Eye (tissue), 1 donor: ENCODE measurements at places on chromosomes 2 and 18.
A peak's percentile ranks its signal among the peaks of the same experiment; 100 is the strongest.

DNA sequence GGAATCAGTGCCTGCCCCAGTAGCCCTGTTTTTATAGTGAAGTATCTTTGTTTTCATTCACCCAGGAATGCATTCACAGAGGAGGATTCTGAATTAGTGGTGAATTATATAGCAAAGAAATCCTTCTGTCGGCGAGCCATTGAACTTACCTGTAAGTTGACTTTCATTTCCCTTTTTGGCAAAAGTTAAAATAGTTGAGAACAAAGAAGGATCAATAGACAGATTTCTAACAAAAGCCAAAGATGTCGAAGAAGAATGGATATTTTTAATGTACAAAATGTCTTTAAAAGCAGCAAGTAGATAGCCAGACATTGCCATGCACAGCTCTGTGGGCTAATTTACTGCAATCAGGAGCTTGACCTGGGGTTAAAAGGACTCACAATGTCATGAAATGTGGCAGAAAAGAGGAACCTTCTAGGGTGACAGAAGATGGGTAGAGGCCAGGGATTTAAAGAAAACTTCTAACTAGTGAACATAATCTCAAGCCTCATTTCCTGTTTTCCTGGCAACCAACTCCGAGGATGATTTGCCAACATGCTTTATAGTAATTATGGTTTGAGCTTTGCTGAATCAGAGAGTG is 53.8 kb upstream of the TMEM87B start:
- no peak for DNase-seq

DNA sequence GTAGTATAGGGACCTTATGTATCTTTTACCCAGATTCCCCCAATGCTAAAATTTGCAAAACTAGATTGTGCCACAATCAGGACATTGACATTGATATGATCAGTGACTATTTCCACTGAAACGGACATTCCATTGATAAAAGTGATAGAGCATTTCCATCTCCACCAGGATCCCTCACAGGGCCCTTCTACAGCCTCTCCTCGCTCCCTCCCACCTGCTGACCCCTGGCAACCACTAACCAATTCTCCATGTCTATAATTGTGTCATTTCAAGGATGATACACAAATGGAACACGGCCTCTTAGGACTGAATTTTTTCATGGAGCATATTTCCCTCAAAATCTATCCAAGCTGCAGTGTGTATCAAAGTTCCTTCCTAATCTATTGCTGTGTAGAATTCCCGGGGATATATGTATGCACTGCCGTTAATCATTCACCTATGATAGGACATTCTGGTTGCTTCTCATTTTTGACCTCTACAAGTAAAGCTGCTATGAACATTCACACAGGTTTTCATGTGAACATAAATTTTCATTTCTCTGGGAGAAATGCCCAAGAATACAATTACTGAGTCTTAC is 67.3 kb downstream of the UXS1 start:
- no peak for DNase-seq

GRCh38 chr2:100416397-100416934 is 1.0 kb downstream of the CHST10 start:
- DNase-seq: no peak

DNA sequence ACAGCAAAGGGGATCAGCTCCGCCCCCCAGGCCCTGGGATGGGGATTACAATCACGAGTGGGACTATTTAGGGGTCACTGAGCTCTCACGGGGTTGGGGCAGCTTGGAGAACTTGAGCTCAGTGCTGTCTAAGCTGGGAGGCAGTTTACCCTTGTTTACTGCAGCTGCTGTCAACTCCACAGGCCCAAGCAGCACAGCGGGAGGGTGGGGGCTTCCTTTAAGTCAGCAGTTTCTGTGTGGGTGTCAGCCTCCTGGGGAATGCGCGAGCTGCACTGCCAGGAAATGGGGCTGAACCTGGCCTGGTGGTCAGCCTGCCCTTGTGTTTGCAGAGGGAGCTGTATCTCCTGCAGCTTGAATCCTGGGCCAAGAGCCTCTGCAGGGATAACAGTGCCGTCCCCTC is 29.8 kb downstream of the TOGARAM2 start:
- peak; percentile 47 for DNase-seq

GRCh38 chr2:183125659-183126341 is 1.6 kb downstream of the NUP35 start:
- peak; percentile 3 for DNase-seq

DNA sequence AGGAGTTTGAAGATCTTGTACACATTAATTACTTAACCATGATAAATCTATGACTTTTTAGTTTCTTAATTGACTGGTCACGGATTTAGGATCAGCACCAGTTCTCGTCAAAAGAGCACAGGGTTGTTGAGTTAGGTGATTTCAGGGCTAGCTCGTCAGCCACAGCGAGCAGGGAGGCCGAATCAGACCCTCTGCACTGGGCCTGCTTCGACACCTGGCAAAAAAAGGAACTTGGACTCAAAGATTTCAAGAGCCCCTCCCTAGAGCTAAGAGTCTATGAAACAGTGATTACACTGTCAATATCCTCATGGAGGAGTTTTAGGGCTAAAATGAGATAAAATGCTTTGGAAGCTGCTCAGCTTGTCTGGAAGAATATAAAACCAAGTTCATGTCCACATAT is 4.6 kb upstream of the SERTAD2 start:
- DNase-seq: no peak

GRCh38 chr2:163475815-163476214 is 260.0 kb downstream of the FIGN start:
- DNase-seq: no peak

DNA sequence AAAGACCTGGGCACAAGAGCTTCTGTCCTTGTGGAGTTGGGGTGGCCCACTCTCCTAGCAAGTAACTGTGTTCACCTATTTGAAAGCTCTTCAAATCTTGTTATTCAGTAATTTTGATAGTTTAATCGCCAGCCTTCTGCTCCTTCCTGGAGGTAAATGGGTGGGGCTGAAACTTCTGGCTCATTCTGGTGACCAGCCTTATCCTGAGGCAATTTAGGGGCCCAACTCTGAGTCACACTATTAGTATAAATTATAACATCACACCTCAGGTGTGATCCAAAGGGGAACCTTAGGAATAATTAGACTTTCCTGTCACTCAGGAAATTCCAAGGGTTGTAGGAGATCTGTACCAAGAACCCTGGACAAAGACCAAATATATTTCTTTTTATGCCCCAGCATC is 255.8 kb upstream of the RGPD4 start:
- no peak for DNase-seq

DNA sequence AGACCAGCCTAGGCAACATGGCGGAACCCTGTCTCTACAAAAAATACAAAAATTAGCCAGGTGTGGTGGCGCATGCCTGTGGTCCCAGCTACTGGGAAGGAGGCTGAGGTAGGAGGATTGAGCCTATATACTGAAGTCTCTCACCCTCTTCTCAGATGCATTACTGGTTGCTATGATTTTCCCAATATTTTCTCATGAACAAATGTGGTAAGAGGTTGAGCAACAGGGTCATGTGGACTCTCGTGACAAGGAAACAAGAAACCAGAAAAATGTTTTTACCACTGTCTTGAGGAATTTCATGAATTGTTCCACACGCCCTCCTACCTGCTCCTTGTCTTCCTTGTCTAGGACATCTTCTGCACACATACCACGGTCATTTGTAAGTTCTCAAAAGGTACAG is 12.4 kb downstream of the LMAN2L start:
- no peak for DNase-seq

GRCh38 chr2:52968043-52968442 is 799.6 kb upstream of the CHAC2 start:
- no peak for DNase-seq

DNA sequence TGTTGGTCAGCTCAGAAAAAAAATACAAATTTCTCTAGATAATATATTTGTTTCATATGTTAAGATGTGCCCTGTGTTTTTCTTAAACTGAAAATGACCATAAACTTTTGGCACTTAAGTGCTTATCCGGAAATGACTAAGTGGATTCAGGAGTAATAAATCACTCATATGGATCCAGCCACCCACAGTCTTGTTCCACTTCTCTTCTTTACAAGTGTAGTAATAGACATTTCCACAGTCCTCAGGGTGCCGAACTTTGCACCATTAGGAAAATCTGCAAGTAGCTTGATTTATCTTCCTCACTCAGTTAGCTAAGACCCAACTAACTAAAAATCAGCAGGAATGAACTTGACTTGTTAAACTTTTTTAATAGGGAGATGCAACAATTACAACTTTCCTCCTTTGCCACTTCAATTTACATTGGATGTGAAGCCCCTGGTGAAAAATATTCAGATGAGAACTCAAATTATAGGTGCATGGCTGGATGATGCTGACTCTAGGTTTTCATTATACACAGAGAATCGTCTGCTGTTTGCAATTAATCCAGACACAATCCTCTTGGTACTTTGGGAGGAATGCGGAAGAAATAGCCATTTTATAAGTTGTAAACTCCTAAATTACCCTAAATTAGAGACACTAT is 322.5 kb downstream of the ARHGAP15 start:
- no peak for DNase-seq

DNA sequence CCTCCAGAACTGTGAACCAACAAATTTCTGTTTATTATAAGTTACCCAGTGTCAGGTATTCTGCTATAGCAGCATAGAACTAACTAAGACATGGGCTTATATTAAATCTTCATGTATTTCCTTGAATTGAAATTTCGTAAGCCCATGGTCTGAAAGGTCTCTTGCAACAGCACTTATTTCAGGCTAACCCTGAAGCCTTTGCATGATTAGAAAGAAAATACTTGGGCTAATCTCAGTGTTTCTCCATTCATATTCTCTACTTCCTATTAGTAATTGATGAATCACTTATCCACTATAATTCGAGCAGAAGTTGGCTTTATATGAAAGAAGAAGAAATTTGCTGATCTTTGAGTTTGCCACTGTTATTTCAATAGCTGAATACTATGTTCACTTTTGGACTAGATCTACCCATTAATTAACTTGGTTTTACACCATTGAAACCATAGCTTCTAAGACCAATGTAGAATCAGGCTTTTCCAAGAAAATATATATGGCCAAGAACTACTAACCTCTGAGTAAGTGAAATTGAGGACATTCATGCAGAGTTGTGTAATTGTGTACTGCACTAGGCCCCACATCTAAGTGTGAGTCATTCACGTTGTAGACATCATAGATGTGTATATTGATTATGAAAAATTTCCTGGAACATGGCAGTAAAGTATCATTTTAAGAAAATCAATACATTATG is 731.6 kb downstream of the SOCS6 start:
- no peak for DNase-seq

DNA sequence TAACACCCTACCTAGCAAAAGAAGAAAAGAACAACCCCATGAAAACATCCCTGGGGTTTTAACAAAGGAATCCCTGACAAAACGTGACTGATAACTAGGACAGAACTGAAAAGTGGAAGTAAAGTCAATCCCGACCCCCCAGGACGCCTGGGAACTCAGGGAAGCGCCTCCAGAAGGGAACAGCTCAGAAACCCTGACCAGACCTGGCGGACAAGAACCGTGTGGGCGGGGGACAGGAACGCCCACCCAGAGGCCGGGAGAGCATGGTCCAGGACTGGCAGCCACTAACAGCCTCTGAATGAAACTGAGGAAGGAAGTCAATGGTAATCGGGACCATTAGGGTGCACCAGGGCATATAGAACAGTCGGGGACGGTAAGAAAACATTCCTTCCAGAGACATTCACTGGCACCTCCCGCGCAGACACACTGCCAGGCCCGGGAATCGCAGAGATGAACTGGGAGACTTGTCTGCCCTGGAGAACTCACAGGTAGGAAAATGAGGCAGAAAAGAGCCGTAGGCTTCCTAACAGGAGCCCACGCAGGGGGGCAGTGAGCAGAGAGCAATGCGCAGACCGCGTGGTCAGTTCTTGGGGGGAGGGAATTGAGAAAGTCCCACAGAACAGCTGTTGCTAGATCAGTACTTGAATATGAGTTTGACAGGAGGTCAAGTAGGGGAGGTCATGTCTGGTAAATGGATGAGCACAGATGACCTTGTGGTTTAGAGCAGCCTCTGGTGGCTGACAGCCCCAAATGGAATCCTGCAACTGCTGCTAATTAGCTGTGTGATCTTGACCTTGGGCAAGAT is 1.3 kb upstream of the TBC1D8 start:
- DNase-seq: peak; percentile 84

- no peak for DNase-seq
Observed at GRCh38 chr18:7850446-7850845, 283.3 kb downstream of the PTPRM start.

DNA sequence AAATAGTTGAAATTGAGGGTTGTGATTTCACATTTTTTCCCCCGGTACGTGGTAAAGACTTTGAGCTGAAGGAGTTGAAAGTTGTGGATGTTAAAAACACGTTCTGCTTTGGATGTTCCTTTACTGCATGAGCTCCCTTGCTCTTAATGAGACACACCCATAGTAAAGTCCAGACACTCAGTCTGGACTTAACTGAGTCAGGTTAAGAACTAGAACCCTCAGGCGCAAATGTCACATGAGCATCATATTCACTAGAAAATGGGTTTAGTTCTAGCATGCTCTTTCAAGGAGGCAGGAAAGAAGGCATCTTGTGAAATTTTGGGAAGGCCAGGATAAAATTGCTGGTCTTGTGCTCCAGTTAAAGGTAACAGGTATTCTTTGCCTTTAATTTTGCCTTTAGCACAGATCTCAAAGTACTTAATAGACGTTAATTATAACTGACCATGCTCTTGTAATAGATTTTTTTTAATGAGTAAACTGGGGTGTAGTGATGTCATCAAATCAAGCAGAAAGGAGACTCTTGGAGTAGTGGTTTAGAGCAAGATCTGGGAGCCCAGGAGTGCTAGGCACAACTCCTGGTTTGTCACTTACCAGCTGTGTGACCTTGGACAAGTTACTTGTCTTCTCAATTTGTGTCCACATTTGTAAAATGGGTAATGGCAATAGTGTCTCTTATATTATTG is 20.6 kb downstream of the ITGA6 start:
- no peak for DNase-seq

DNA sequence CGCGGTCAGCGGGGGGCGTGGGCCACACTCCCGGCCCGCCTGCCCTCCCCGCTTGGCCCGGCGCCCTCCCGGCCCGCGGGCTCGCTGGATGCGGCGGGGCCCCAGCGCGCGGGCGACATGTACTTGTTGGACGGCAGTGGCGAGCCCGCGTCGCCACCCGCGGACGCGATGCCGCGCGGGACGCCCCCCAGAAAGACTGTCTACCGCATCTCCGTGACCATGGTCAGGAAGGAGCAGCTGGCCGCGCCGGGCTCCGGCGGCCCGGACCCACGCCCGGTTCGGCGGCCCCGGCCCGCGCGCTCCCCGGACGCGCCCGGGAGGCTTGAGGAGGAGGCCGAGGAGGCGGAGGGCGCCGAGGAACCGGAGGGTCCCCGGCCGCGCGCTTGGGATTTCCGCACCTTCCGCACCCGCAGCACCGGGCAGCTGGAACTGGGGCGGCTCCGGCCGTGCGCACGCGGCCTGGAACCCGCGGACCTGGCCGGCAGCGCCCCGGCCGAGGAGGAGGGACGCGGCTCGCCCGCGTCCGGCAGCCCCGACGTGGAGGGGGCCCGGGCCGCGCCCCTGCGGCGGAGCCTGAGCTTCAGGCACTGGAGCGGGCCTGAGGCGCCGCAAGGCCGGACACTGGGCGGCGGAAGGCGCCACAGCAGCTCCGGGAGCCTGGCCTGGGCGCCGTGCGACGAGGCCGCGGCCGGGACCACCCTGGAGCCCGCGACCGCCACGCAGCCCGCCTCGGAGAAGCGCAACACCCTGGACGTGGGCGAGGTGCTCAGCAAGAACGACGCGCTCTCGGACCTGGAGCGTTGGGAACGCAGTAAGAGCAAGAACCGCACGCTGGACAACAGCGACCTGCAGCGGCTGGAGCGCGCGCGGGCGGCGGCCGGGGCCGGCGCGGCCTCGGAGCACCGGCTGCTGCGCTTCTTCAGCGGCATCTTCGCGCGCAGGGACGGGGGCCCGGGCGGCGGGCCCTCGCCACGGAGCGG is 176.4 kb downstream of the AGAP1 start:
- peak; percentile 89 for DNase-seq
